Activated CD4-positive, alpha-beta T cell treated with anti-CD3 and anti-CD28 coated beads, Interleukin-10, Interleukin-2, amounts not matched to agents 100 ng/mL and 50 ng/mL, durations not matched to agents 16 hours and 8 hours (primary cell): ENCODE measurements at places on chromosomes 6 and 20.
A peak's percentile ranks its signal among the peaks of the same experiment; 100 is the strongest.

DNA sequence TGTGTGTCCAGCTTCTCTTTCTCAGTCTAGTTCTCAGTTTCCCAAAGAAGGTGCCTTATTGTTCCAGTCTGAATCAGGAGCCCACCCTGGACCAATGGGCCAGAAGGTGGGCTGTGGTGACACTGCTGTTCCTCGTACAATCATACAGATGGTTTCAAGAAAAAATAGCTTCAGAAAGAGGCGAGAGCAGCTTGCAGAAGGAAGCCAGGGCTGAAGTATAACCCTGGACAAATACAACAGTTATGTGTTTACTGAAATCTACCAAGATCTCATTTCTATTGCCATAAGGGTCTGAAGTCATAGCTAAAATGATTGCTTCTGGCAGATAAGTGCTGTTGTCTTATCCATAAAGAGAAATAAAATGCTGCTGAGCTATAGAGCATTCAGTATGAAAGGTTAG, 75.4 kb downstream of the PFDN4 start:
- DNase-seq, result no peak

DNA sequence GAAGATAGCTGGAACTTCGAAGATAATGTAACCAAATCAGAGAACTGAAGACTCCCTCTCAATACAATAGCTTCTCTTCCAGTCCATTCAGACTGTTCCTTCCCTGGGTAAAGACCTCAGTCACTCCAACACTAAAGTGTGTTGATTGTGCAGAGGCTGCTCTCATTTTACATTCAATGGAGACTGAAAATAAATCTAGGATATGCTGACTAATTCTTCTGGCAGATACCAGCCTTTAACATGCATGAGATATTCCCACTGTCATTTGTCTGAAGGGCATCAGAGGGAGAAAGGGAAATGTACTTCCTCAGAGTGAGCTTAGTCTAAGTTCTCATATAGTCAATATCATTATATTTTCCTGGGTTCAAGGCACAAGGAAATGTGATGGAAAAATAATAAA, 166.4 kb upstream of the IRAK1BP1 start:
- DNase-seq, result no peak

DNA sequence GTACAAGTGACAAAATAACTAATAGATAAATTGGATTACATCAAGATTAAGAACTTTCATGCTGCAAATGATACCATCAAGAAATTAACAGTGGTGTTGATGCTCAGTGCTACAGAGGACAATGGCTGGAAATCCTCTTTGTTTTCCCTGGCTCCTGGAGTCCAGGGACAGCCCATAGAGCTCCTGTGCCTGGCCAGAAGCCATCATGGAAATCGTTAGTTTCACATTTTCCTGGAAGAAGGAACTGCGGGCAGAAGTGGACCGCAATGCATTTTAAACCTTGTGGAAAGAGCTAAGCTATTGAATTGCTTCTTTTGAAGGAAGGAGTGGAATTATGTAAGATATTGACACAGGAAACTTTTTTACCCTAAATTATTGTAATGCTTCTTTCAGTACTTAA, 276.0 kb downstream of the GJA1 start:
- DNase-seq, result no peak

- DNase-seq, result no peak
Observed at GRCh38 chr6:85405175-85405852, 44.6 kb upstream of the NT5E start.

- DNase-seq, result no peak
Observed at GRCh38 chr6:89311853-89312531, 3.1 kb downstream of the GABRR2 start.

GRCh38 chr6:38179794-38180430, 360.4 kb downstream of the ZFAND3 start:
- DNase-seq, result no peak

GRCh38 chr20:20428067-20428466, 60.2 kb downstream of the INSM1 start:
- no peak for DNase-seq

DNA sequence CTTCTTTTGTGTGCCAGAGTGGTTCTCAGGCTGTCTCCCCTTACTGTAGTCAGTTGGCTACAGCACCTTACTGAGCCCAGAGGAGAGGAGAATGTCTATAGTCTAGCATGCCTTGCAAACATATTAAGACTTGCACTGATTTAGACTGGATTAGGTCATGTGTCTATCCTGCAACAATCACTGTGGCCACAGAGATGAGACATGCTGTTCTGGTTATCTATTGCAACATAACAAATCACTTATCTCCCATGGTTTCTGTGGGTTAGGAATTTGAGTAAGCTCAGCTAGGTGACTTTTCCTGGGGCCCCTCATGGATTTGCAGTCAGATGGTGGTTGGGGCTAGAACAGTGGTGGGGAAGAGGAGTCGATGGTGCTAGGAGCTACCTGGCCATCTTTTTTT, 261.3 kb downstream of the SOD2 start:
- no peak for DNase-seq

DNA sequence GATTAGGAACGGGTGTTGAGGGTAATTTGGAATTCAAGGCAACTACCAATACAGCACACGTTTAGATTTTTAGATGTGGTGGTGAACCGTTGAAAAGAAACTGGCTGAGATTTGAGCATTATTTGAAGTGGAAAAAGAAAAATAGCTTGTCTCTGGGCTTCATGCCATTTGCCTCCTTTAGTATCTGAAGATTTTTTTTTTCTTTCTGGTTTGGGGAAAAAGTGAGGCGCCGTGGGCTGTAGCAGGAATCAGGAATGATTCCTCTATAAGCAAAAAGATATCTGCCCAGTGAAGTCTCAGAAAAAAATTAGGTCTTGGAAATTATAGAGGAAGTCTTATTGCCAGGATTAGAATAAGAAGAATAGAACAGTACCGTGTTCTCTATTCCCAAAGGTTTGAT, 88.5 kb downstream of the RPS12 start:
- no peak for DNase-seq

DNA sequence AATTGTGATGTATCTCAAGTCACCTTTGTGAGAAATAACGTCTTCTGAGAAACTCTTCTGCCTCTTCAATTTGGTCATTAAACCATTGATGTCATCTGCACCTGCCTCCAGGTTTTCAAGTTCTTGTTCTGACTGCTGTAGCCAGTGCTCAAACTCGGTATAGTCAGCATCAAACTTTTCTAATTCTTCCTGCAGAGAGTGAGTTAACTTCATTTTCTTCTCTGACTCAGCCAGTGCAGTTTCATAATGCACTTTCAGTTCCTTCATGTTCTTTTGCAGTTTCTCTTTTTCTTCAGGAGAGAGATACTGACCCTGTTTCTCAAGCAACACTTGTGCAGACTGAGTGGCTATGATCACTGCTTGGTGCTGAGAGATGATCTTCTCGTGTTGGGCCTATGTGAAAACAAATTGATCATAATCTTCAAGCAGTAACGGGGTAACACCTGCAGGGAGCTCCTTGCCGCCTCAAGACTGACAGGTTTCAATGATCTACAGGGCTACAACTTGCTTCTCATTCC, 48.8 kb downstream of the DST start:
- peak; percentile 83 for DNase-seq

DNA sequence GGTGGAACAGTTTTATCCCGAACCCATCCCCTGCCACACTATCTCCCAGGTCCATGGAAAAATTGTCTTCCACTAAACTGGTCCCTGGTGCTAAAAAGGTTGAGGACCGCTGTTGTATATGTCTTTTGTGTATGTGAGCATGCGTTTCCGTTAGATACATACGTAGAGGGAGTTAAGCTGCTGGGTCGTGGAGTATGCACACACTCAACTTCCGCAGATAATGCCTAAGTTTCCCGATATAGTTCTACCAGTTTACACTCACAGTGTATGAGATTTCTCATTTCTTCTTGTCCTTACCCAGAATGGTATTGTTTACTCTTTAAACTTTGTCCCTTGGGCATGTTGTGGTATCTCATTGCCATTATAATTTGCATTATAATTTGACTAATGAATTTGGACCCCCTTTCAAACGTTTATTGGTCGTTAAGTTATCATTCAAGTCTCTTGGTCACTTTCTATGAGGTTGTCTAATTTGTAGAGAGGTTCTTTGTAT, 50.5 kb upstream of the SCAF8 start:
- DNase-seq, result no peak

DNA sequence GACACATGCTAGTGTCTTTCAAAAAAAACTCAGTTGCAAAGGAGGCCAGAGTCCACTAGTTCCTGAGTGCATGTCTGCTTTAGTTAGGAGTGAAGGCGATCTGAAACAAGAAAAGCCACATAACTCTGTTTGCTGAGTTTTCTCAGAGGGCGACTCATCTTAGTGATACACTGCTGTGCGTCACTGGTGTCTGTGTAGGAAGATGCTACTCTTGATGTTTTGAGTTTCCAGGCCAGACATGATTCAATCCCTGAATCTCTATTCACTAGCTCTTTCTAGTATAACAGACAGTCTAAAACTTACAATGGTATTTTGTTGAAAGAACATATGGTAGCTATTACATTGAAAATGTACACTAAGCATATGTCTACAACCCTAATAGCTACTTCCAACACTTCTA, 60.9 kb downstream of the GFRAL start:
- no peak for DNase-seq

DNA sequence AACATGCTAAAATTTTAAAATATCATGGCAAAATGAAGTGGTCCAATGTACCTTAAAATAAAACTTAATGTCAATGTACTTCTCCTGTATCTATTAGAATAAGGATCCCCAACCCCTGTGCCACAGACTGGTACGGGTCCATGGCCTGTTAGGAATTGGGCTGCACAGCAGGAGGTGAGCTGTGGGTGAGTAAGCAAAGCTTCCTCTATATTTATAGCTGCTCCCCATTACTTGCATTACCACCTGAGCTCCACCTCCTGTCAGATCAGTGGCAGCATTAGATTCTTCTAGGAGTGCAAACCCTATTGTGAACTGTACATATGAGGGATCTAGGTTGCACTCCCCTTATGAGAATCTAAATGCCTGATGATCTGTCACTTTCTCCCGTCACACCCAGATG, 86.0 kb downstream of the SLC16A10 start:
- no peak for DNase-seq

DNA sequence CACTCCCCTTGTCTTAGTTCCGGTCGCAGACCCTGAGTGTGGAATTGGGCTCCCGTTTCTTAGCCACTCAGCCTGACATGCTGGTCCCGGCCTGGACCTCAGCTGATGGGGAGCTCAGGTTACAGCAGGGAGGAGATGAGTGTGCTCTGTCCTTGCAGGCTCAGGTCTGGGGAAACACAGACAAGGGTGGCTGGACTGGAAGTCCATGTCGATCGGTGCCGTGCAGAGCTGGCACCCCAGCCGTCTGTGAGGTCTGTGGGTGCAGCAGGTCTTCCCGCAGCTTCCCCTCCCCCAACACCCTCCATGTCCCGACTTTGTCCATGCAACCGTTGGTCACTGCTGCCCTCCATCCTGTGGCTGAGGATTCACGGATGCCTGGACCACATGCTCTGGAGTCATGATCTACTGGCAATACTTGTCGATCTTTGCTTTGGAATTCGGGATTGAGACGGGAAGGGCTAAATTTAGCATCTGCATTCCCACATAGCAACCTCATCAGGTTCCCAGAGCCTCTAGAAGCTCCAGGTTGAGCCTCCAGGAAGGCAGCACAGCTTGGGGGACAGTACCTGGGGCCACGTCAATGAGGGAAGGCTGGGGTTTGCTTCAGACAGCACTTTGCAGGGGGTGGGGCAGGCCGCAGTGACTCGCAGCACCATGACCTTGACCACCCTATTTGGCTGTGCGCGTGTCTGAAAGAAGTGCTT, 118.8 kb downstream of the PSMB1 start:
- no peak for DNase-seq

DNA sequence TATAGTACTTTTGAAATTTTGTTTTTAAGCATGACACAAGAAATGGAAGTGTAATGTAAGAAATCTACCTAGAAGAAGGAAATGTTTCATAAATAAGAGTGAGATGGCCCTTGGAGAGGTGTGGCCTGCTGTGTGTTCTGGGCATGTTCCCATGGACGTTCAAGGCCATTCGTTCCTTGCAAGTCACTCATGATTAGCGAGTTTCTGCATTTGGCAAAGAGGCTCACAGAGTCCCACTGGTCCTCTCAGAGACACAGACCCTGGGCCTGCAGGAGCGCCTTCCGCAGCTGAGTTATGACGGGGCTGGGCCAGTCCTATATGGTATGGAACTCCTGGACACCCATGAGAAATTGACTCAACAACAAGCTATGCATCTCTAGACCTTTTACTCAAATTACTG, 7.2 kb downstream of the THBS2 start:
- DNase-seq, result no peak

- DNase-seq, result no peak
Observed at GRCh38 chr20:47253872-47254271, 102.6 kb downstream of the ZMYND8 start.

DNA sequence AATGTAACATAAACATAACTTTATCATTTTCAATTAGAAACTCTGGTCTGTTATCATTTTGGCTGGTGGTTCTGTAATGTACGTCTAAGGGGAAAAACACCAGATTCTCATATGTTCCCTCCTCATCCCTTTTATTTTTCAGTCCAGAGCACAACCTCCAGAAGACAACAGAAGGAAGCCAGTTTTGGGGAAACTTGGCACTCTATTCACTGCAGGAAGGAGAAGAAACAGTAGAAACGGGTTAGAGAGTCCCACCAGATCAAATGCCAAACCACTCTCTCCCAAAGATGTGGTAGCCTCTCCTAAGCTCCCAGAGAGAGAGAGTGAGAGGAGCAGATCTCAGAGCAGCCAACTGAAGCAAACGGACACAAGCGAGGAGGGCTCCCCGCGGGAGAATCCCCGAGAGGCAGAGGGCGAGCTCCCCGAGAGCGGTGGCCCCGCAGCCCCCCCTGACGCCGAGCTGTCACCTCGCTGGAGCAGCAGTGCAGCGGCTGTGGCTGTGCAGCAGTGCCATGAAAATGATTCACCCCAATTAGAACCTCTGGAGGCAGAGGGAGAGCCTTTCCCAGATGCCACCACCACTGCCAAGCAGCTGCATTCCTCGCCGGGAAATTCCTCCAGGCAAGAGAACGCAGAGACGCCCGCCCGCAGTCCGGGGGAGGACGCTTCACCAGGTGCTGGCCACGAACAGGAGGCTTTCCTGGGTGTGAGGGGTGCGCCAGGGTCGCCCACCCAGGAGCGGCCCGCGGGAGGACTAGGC, 117.8 kb downstream of the RTN4IP1 start:
- DNase-seq, result peak; percentile 49

DNA sequence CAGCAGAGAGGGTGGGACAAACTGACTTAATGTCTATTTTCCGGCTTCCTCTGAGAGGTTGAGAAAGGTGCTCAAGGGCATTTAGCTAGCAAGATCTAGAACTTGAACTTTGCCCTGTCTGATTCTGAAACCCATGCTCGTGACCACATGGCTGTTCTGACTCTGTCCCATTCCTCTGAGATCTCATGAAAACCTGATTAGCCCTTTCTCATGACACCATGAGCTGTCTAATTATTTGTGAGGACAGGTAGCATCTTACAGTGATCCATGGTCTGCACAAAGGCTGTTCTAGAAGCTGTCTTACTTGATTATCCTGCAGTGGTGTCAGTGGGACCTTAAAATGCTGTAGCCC, 89.6 kb upstream of the TOX2 start:
- peak; percentile 28 for DNase-seq

GRCh38 chr20:1983301-1983700, 10.6 kb downstream of the PDYN start:
- no peak for DNase-seq

DNA sequence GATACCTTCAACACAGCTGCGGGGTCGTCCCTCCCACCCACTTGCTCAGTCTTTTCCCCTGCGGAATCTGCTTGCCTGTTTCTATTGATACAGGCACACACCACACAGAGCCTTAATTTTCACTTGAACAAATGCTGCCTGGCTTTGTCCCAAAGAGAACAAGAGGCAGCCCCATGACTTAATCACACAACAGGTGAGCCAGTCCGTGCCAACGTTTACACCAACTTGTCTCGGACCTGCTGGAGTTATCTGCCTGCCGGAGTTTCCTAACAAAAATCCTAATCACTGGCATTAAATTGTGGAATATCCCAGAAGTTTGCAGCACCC, 186.8 kb upstream of the RREB1 start:
- no peak for DNase-seq
